GM23338 (cell line): ENCODE measurements at places on chromosomes 16 and 17. TPM values are rescaled to one million over a fixed set of nuclear protein-coding genes. Genes with fewer than 3 reads are reported as not detected.

- DNase-seq, result no peak
These were observed 180.2 kb downstream of the RPTOR start for GRCh38 chr17:80724775-80725266.

The CACNG4 gene
- total RNA-seq, result 4.0 and 4.1 TPM in 2 replicates

- DNase-seq, result no peak
These were observed 3.5 kb upstream of the SPATA2L start for GRCh38 chr16:89705006-89705405.

The KRTAP4-5 gene
- total RNA-seq, result not detected in 2 replicates

DNA sequence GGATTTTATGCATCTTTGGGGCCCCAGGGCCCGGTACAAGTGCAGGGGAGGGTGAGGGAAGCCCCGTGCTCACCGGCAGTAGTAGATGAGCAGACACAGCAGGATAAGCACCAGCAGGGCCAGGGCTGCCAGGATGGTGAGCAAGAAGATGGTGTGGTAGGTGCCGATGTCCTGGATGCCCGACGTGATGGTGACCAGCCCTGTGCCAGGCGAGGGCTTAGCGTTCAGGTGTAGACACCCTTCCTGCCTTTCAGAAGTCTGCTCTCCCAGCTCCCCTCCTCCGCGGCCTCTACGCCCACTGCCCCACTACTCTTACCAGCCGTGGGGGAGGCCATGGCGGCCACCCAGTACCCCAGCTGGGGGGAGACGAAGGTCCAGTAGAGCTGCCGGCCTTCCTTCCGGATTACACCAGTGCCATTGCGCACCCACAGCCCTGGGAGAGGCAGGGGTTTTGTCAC, 8.0 kb downstream of the FAM171A2 start:
- DNase-seq, result no peak

GRCh38 chr17:20203018-20203417, 193.9 kb downstream of the SPECC1 start:
- no peak for DNase-seq

GRCh38 chr17:32496395-32497073, 9.7 kb downstream of the CDK5R1 start:
- DNase-seq, result no peak

DNA sequence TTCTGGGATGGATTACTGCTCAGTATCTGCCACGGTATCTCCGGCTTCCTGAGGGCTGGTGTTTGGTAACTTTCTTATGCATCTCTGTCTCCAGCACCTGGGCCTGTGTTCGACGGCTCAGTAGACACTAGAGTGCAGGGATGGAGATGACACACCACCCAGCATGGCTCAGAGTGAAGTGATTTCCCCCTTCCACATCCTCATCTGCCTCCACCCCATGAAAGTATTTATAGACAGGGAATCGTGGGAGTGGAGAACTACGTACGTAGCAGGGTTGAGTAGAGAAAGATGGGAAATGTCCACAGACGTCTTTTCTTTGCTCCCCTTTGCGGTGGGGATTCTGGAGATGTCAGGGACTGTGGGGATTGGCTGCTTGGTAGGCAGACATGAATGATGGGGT, 11.8 kb upstream of the SLC25A19 start:
- DNase-seq, result no peak

DNA sequence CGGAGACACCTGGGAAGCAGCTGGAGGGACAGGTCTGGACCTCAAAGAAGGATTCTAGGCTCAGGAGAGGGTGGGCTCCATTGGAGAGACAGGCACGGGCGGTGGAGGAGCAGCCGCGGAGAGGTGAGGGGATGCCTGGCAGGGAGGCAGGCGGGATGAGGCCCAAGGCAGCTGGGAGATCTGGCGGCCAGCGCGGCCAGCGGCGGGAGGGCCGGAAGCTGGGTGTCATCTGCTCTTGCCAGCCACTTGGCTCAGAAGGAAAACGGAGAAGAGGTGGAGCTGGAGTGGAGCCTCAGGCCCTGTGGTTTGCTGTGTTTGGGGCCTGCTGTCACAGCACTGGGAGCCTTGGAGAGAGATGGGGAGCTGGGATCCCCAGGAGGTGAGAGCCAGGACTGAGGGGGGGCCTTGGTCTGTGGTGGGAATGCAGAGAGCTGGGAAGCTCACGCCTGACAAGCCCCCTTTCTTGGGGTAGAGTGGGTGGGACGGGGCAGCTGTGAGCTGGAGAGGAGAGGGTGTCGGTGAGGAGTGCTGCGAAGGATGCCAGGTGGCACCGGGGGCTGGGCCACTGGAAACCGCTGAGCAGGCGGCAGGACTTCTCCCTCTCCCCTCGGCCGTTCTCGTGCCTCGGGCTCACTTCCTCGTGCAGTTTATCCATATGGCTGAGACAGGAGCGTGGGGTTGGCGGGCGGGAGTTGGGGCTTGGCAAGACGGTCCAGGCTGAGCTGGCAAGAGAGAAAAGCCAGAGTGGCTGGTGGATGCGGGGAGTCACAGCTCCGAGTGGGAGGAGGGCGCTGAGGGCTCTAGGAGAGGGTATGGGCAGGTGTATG, 8.0 kb downstream of the TBC1D24 start:
- no peak for DNase-seq

DNA sequence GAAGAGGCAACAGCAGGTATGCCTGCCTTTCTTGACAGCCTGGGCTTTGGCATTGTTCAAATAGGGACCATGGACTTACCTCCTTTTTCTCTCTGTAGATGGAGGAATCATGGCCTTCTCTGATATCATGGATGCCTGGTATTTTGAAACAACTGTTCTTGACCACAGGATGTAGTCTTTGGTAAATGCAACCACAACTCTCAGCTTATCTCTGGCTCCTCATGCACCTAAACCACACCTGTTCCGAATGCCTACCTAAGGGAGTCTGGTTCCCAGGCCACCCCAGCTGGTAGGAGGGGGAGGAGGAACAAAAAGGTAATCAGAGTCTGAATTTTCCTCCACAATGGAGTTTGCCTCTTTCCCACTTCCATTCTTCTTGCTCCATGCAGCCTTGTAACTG, 18.8 kb downstream of the CDK5RAP3 start:
- DNase-seq, result no peak

- peak; percentile 92 for DNase-seq
These were observed 804 bp downstream of the TGFB1I1 start for GRCh38 chr16:31472709-31473203.
